HFFc6 (cell line): ENCODE measurements at places on chromosomes 16 and 17. TPM values are rescaled to one million over a fixed set of nuclear protein-coding genes. Genes with fewer than 3 reads are reported as not detected.
A peak's percentile ranks its signal among the peaks of the same experiment; 100 is the strongest.

DNA sequence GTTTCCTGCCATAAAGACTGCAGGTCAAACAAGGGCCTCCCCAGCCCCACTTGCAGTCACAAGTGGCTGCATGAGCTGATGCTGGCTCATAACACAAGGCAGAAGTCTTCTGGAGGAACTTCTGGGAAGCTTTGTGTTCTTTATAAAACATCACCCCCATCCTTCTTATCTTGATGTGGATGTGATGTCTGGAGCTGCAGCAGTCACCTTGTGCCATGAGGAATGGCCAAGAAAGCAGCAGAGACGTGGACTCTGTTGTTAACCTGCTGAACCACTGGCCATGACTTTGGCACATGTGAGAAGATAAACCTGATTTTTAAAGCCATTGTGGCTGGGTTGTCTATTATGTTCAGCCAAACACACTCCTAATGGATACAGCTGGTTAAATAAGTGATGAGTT, 41.8 kb downstream of the FOXL1 start:
- no peak for DNase-seq

DNA sequence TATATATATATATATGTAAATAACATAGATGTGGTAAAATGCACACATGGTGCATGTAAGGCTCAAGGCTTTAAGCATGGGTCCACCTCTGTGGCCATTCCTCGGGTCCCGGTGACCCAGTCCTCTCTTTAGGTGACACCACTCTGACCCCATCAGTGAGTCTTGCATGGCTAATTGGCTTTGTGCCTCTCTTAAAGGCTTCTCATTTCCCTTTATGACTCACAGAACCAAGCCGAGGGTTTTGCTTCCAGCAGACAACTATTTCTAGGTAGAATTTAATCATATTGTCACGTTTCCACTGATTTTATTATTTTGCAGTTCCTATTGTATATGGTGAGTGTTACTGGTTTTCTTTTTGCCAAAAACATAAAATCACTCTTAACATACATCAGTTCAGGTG, 59.7 kb downstream of the PLCG2 start:
- DNase-seq = peak; percentile 11

DNA sequence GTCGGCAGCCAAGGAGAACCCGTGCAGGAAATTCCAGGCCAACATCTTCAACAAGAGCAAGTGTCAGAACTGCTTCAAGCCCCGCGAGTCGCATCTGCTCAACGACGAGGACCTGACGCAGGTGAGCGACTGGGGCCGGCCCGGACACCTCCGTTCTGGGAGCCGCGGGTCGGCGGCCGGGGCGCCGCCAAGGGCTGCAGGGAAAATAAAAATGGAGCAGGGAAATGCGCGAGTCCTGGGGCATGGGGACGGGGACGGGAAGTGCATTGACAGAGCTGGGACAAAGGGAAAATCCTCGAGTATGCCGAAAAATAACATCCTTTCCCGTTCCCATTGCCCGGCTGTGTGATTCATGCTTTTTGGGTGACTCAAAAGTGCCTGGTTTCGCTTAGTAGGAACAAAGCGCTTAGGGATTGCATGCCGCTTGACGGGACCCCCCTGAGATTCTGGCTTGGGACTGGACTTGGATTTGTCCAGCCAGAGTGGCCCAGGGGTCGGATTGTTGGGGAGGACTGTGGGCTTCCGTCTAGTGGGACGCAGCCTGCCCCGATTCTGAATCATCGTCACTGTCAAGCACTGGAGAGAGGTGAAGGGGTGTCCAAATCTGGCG, 699 bp downstream of the MPRIP start:
- DNase-seq = peak; percentile 43

Gene TBC1D3E
- not detected in 3 replicates for total RNA-seq

- DNase-seq = no peak
These were observed 333.1 kb upstream of the MAF start for GRCh38 chr16:79933603-79934002.

- no peak for DNase-seq
These were observed 2.8 kb upstream of the KSR1 start for GRCh38 chr17:27453471-27453870.

DNA sequence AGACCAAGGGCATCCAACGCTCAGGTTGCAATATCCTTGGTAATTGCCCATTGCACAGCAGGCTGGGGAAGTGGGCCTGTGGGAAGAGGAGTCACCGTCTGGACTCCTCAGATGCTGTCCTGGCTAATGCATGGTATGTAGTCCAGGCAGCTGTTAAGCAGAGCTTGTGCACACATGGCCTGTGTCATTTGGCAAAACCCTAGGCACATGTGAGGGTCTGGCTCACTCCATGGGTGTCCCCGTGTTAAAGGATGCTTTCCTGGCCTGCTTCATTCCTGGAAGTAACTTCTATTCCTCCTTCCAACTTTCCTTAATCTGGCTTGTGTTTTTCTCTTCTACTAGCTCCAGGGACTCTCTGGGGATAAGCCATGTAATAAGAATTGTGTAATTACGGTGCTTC, 378.0 kb upstream of the CA10 start:
- no peak for DNase-seq

GRCh38 chr16:19291475-19291874, 5.9 kb downstream of the CLEC19A start:
- no peak for DNase-seq
